Stimulated activated CD8-positive, alpha-beta memory T cell treated with anti-CD3 and anti-CD28 coated beads, Interleukin-15, amount 100 ng/mL, for 1 hour (primary cell): ENCODE measurements at places on chromosomes 5 and 9.

DNA sequence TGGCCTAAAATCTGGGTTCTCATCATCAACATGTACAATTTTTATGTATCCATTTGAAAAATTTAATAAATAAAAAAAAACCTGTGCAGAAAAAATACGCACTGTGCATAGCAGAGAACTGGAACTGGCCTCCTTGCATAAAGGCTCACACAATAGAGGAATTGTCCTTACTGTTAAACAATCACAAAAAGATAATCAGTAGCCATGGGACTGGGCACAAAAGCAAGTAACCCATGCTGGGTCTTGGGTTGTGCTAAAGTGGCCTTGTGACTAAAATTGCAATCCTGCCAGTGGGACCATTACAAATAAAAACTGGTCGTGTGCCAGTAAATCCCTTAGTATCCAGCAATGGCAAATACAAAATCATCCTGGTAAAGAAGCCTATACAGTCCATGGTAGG is 1646.6 kb downstream of the MAT2B start:
- DNase-seq = no peak

DNA sequence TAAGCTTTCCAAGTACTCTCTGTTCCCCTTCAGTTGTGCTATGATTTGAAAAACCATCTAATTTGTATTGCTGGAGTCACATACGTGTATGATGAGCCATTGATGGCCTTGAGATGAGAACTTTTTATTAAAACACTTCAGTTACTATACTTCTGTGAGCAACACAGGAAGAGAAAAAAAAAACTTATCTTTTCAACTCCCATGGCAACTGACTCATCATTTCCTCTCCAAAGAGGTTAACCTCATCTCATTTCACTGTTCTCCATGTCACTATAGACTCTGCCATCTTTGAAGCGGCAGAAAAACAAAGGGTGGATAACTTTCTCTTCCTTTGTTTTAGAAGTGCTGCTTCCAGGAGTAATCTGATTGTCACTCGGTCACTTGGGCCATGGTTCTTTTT is 104.3 kb upstream of the PCSK1 start:
- DNase-seq = no peak

DNA sequence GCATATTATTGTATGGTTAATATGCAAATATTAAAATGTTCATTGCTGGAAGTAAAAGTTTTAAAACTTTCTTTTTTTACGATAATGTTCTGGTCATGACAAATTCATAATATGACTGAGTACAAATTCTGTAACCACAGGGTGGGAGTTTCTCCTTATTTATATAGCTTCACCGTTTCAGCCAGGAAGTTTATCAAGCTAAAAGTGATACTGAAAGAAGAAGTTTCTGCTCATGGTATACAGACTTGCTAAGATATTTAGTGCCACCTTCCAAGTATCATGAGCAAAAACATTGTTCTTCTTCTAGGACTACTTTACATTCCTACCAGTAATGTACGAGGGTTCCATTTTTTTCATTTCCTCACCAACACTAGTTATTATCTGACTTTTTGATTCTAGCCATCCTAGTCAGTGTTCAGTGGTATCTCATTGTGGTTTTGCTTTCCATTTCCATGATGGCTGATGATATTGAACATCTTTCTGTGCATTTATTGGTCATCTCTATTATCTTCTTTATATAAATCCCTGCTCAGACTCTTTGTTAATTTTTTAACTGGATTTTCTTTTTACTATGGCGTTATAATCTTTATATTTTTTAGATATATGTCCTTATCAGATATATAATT is 94.2 kb upstream of the PRRC1 start:
- DNase-seq = no peak

DNA sequence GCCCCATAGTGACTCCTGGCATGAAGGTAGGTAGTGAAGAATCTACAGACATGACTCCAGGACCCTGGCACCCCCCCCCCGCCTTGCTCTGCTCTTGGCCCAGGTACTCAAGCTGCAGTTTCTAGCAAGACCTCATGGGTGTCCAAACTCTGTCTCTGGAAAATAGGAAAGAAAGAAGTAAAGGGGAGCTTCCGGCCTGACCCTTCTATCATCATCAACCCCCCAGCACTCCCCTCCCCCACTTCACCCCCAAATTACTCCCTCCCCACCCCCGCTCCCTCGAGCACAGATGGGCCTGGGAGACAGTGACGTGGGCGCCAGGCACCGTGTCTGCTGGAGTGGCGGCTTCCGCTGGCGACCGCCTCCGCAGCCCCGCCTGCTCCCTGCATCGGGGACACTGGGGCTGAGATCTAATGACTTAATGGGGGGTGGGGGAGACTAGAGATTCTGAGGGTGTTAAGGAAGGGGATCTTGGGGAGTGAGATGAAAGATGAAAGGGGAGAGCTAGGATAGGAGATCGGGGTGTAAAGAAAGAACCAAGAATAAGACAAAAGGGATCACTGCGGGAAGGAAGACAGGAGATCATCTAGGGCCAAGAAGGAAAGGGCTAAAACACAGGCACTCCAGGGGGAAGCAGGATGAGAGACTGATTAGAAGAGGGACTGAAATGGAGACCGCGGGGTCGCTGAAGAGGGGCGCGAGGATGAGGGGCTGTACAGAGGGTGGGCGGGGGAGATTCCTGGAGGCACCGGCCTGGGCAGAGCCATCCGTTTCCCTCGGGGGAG is 1.1 kb upstream of the DNAJB5 start:
- no peak for DNase-seq

- DNase-seq = no peak
Measured at GRCh38 chr5:18720002-18720401, 1085.7 kb downstream of the TAF11L14 start.

DNA sequence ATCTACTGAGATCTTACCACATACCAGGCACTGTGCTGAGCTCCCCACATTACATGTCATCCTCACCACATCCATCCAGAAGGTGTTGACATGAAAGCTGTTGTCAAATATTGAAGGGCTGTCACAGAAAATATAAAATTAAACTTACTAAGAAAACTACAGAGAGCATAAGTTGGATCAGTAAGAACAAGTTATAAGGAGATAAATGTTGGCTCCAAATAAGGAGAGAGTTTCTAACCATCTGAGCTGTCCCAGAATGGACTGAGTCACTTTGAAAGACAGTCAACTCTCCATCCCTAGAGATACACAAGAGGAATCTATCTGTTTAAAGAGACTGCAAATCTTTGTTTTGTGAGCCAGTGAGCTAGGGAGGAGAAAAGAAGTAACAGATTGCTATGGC is 169.8 kb downstream of the DRD1 start:
- no peak for DNase-seq

GRCh38 chr5:139761057-139761450 is 34.6 kb upstream of the PSD2 start:
- no peak for DNase-seq

DNA sequence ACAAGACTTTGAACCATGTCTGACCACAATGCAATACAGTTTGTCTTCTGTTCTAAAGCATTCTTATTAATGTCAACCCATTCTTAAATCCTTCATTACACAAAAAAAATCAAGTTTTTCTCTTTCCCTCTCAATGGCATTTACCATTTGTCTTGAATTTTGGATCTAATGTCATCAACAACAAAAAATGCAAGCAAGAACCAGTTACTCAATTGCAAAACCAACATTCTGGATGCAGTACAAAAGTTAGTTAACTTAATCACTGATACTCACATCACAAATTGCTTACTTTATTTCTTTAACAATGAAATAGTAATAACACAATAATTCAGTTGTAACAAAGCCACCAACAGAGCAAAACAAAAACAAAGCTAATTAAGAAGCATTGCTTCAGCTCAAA is 6.0 kb downstream of the C9orf40 start:
- no peak for DNase-seq

GRCh38 chr5:152488869-152489268 is 83.8 kb upstream of the NMUR2 start:
- no peak for DNase-seq

- no peak for DNase-seq
Measured at GRCh38 chr9:7392148-7392547, 407.4 kb downstream of the DMAC1 start.

- no peak for DNase-seq
Measured at GRCh38 chr5:7473115-7473514, 77.2 kb downstream of the ADCY2 start.

- no peak for DNase-seq
Measured at GRCh38 chr9:131721076-131721475, 18.8 kb downstream of the RAPGEF1 start.

GRCh38 chr5:14413331-14413750 is 168.3 kb upstream of the OTULINL start:
- no peak for DNase-seq

- DNase-seq = peak; percentile 86
Measured at GRCh38 chr9:128066713-128067644, at the start of gene NAIF1. Gene NAIF1, minus strand, starts transcription at chr9:128067320. Its CDS starts 219 bp downstream, at chr9:128067101.

GRCh38 chr9:24582146-24583126 is 36.7 kb upstream of the IZUMO3 start:
- no peak for DNase-seq

- no peak for DNase-seq
Measured at GRCh38 chr5:68318955-68319705, 103.6 kb downstream of the PIK3R1 start.

DNA sequence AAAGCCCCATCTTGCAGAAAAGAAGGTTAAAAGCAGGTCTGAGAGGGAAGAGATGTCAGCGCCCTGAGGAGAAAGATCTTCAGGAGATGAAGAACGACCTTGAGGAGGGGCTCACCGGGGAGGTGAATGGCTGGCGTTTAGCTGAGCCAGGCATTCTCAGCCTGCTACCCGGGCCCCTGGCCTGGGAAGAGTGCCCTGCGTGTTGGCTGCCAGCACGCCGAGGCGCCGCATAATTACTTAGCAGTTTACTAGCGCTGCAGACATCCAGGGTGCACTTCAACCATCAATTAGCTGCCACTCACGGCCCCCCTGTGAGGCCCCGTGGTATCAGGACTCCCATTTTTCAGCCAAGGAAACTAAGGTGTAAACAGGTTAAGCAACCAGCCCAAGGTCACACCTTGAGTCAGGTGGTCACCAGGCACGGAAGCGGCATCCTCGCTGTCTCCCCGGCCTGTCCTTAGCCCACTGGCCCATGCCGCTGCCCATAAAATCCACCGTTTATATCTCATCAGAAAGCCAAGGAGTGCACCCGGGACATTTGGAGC is 551.9 kb downstream of the BNC2 start:
- no peak for DNase-seq

GRCh38 chr9:100229136-100229535 is 123.6 kb downstream of the TEX10 start:
- DNase-seq = no peak

GRCh38 chr5:35009019-35009418 is 38.7 kb downstream of the AGXT2 start:
- DNase-seq = no peak

DNA sequence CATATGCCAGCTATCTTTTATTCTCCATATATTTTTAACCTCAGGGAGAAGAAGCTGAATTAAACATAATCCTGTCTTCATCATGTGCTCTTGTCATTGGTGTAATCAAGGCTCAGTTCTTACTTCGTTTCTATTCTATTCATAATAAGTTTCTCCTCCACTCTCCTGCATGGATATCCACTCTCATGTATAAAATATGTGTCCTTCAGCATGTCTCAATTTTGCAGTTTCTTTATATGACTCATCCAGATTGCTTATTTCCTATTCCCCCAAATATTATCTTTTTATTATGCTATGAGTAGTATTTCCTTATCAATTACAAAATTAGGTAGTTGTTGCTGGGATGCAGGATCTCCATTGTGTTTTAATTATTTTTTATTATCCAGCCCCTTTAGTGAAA is 643.7 kb upstream of the ACO1 start:
- no peak for DNase-seq

GRCh38 chr5:178306430-178307225 is 74.0 kb upstream of the PHYKPL start:
- no peak for DNase-seq

DNA sequence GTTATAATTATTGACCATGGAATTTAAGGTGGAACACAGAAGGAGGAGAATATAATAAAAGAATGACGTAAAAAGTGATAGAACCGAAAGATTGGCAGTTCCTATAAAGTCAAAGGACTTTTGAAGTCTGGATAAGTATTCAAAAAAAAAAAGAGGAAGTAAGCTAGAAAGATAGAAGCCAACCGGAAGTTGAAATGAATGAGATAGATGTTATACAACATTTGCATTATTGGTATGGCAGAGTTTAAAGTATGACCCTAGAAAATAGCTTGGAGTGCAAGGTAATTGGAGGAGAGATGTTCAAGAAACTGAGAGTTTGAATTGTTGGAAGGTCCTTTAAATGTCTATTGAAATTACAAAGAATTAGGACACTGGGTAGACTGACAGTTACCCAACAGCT is 293.6 kb downstream of the FER start:
- no peak for DNase-seq

GRCh38 chr5:145960848-145961600 is 24.6 kb downstream of the SH3RF2 start:
- no peak for DNase-seq
